ENCODE measurements at places on chromosomes 1 and 21. TPM values are rescaled to one million over a fixed set of nuclear protein-coding genes. Genes with fewer than 3 reads are reported as not detected.

ACOT11 gene
- total RNA-seq = 59.2 TPM

MAEL gene
- total RNA-seq = 0.45 TPM

AGRN gene
- 68.3 TPM for total RNA-seq

LRRC3 gene
- total RNA-seq = 0.81 TPM

ARHGEF10L gene
- 52.2 TPM for total RNA-seq

TRIM67 gene
- not detected for total RNA-seq

CASQ2 gene
- 1.1 TPM for total RNA-seq

FCGR3B gene
- 0.83 TPM for total RNA-seq

EPHB2 gene
- total RNA-seq = 22.9 TPM

ZNF695 gene
- total RNA-seq = 0.11 TPM

RPTN gene
- total RNA-seq = not detected

HUNK gene
- total RNA-seq = 1.2 TPM

MMEL1 gene
- total RNA-seq = 2.5 TPM

PCAT6 gene
- not detected for total RNA-seq

PCP4 gene
- total RNA-seq = 278 TPM

REG4 gene
- not detected for total RNA-seq

CRABP2 gene
- total RNA-seq = not detected

HP1BP3 gene
- 312 TPM for total RNA-seq

TMEM52 gene
- not detected for total RNA-seq

SLC1A7 gene
- total RNA-seq = 0.20 TPM

FCMR gene
- 5.2 TPM for total RNA-seq

CFHR5 gene
- not detected for total RNA-seq

SPATA6 gene
- 41.5 TPM for total RNA-seq

CENPS gene
- total RNA-seq = 22.4 TPM

VASH2 gene
- 1.4 TPM for total RNA-seq

TNFRSF14 gene
- total RNA-seq = 47.5 TPM

RBBP4 gene
- 132 TPM for total RNA-seq

PGLYRP4 gene
- total RNA-seq = not detected

TLR5 gene
- 3.3 TPM for total RNA-seq

CYYR1 gene
- total RNA-seq = 17.5 TPM

CBR3 gene
- total RNA-seq = 23.6 TPM

KCNJ6 gene
- total RNA-seq = not detected

IGSF5 gene
- not detected for total RNA-seq

TLCD4 gene
- total RNA-seq = 21.6 TPM

ZYG11B gene
- total RNA-seq = 88.2 TPM

SLC6A17 gene
- 0.49 TPM for total RNA-seq

S100A7A gene
- not detected for total RNA-seq

PLA2G2A gene
- total RNA-seq = 212 TPM

SPRR2B gene
- total RNA-seq = not detected

TMPRSS3 gene
- total RNA-seq = 12.6 TPM

NEK2 gene
- 0.40 TPM for total RNA-seq
